Hindlimb muscle (tissue), 1 donor: ENCODE measurements at places on chromosomes 6 and 20. TPM values are rescaled to one million over a fixed set of nuclear protein-coding genes. Genes with fewer than 3 reads are reported as not detected.

Gene HLA-DRA
- polyA plus RNA-seq: 57.8 TPM

Gene TEAD3
- polyA plus RNA-seq: 74.7 TPM

Gene EPB41L2
- 200 TPM for polyA plus RNA-seq

Gene MACROD2
- 3.9 TPM for polyA plus RNA-seq

Gene TAPBP
- 24.6 TPM for polyA plus RNA-seq

Gene PRICKLE4
- 2.0 TPM for polyA plus RNA-seq

Gene ZC3H12D
- polyA plus RNA-seq: 0.46 TPM

Gene CGAS
- 5.3 TPM for polyA plus RNA-seq

Gene WDR46
- 58.4 TPM for polyA plus RNA-seq

Gene ZFAND3
- polyA plus RNA-seq: 95.5 TPM

Gene RALGAPB
- 20.4 TPM for polyA plus RNA-seq

Gene NR2E1
- polyA plus RNA-seq: not detected

Gene DST
- 174 TPM for polyA plus RNA-seq

Gene PHACTR3
- polyA plus RNA-seq: 5.0 TPM

Gene PSMB8
- 13.9 TPM for polyA plus RNA-seq

Gene TRDN
- 189 TPM for polyA plus RNA-seq

Gene CD93
- polyA plus RNA-seq: 66.7 TPM

Gene ADGRF1
- 0.08 TPM for polyA plus RNA-seq

Gene KCNK5
- polyA plus RNA-seq: 1.1 TPM

Gene GPR6
- polyA plus RNA-seq: not detected

Gene NNAT
- 824 TPM for polyA plus RNA-seq

Gene PRSS16
- not detected for polyA plus RNA-seq

Gene ENPP3
- polyA plus RNA-seq: 0.52 TPM

Gene PTGIS
- polyA plus RNA-seq: 28.0 TPM

Gene CPNE5
- 16.9 TPM for polyA plus RNA-seq

Gene RIPOR3
- polyA plus RNA-seq: 4.0 TPM

Gene DEFB124
- 0.88 TPM for polyA plus RNA-seq

Gene LAMA2
- polyA plus RNA-seq: 130 TPM

Gene RREB1
- polyA plus RNA-seq: 26.9 TPM

Gene OR2H1
- not detected for polyA plus RNA-seq

Gene BPIFB4
- polyA plus RNA-seq: 0.23 TPM
